Right atrium auricular region (tissue), 2 donors: ENCODE measurements at places on chromosomes 7 and 10.

GRCh38 chr7:142150869-142151268 is 39.4 kb downstream of the MGAM2 start:
- DNase-seq: no peak

- DNase-seq: no peak
Observed at GRCh38 chr7:2251841-2252771, 10.1 kb downstream of the NUDT1 start.

- DNase-seq: no peak
Observed at GRCh38 chr10:93319096-93319495, 163.0 kb downstream of the MYOF start.

DNA sequence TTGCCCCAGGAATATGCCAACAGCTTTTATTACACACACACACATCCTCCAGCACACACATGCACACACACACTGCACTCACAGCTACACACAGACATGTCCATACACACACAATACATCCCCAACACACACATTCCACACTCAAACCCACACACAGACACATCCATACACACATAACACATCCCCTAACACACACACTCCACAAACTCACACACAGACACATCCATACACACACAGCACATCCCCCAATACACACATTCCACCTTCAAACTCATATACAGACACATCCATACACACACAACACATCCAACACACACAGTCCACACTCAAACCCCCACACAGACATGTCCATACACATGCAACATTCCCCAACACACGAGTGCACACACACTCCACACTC is 19.1 kb downstream of the SH3PXD2A start:
- no peak for DNase-seq

- no peak for DNase-seq
Observed at GRCh38 chr7:7276161-7276560, 93.8 kb downstream of the C1GALT1 start.
